ENCODE measurements at places on chromosomes 11 and 22.

DNA sequence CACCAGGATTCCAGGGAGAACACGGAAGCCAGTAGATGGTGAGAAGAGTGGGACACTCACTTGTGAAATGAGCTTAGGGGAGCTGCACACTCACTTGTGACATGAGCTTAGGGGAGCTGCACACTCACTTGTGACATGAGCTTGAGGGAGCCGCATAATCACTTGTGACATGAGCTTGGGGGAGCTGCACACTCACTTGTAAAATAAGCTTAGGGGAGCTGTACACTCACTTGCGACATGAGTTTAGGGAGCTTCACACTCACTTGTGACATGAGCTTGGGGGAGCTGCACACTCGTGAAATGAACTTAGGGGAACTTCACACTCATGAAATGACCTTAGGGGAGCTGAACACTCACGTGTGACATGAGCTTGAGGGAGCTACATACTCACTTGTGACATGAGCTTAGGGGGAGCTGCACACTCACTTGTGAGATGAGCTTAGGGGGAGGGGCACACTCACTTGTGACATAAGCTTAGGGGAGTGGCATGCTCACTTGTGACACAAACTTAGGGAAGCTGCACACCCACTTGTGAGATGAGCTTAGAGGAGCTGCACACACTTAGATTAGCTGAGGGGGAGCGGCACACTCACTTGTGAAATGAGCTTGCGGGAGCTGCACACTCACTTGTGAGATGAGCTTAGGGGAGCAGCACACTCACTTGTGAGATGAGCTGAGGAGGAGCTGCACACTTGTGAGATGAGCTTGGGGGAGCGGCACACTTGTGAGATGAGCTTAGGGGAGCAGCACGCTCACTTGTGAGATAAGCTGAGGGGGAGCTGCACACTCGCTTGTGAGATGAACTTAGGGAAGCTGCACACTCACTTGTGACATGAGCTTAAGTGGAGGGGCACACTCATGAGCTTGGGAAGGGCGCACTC is 59.0 kb downstream of the NCAPD3 start:
- DNase-seq: no peak

GRCh38 chr11:5665746-5666401 is 19.0 kb downstream of the TRIM5 start:
- no peak for DNase-seq

- no peak for DNase-seq
Measured at GRCh38 chr11:64681171-64681570, 41.8 kb downstream of the NRXN2 start.

DNA sequence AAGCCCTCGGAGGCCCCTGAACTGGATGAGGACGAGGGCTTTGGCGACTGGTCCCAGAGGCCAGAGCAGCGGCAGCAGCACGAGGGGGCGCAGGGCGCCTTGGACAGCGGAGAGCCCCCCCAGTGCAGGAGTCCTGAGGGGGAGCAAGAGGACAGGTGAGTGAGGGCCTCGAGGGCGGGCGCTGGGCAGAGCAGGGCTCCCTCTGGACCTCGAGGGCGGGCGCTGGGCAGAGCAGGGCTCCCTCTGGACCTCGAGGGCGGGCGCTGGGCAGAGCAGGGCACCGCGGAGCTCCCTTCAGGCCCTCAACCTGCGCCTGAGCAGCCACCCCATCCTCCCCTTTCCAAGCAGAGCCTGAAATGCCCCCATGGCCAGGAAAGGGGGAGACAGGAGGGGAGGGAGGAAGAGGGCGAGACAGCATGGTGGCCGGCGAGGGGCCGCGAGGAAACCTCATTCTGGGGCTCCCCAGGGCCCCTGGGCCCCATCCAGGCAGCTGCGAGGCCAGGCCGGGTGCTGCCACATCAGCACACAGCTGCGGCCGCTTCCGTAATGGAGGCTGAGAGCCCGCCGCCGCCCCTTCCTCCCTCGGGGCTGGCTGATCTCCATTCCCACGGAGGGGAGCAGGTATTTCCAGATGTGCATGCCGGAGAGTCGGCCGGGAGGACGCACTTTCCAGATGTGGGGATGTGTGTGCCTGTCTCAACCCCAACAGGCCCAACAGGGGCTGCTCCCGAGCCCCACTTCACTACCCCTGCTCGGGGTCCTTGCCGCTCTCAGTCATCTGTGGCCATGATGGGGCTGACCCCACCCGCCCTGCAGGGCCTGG is 10.0 kb downstream of the PRR33 start:
- peak; percentile 78 for DNase-seq

DNA sequence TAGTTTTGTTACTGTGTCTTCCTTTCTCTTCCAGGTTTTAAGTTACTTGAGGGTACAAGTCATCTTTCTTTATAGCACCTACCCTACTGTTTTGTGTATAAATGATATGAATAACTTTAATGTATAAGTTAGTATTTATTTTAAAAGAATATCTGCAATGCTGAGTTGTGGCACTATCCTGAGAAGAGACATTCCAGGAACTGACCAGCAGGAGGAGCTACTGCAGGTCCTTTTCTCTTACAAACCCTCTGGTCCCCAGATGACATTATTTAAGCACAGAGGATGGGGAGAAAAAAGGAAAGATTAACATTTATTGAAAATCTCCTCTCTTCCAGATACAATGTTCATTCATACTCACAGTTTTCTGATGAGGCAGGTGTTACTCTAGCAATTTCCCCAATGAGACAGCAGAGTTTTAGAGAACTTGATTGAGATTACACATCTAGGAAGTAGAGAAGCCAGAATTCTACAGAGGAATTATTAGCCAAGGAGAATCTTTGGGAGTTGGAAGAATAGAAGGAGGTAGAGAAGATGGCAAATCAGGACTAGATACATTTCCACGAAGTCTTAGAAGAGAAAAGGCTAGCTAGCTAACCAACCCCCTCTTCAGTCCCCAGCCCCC is 541.2 kb upstream of the API5 start:
- DNase-seq: peak; percentile 71

DNA sequence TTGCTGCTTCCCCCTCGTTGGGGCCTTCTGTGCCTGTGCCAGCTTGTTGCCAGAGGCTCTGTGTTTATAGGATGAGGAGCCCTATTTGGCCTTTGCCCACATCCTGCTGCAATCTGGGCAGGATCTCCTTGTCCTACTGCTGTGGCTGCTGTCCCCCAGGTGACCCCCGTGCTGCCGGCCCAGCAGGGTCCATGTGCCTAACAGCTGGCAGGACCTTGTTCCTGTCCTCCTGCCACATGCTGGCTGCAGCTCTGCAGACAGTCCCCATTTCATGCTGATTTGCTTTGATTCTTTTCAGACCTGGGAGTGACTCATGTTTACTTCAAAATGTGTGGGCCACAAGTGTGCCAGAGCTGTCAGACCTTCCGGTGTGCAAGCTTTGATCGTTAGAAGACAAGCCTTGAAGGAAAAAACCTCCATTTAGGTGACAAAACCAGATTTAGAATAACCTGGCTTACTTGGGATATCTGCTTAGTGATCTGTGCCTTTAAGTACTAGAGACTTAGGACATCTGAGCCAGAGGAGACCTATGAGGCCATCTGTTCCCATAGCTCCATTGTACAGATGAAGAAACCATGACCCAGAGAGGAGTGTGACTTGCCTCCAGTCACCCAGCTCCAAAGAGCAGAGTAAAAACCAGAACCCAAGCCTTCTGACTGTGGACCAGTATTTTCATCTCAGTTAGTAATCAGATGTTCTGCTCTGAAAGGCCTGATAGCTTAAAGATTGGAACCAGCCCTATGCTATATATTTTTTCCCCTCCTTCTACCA is 11.1 kb downstream of the NAV2 start:
- DNase-seq: peak; percentile 46

GRCh38 chr11:86335131-86335767 is 33.2 kb downstream of the HIKESHI start:
- no peak for DNase-seq

DNA sequence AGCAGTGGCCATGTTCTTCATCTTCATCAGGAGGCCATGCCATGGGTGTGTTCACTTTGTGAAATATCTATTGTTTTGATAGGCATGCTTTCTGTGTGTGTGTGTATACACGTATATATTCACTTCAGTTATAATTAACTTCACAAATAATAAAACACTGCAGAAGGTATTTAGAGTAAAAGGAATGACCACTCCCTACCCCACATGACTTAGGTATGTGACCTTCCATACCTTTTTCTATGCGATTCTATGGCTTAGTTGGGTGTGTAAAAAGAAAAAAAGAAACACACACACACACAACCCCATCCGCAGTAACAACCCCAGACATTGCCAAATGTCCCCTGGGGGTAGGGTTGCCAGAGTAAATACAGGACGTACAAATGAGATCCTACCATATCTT is 72.0 kb downstream of the CYTH4 start:
- DNase-seq: no peak

- DNase-seq: peak; percentile 83
Measured at GRCh38 chr22:43862074-43862881, at the start of gene SULT4A1. Gene SULT4A1 (minus strand): TSS chr22:43862513. CDS start chr22:43862382, 131 bp downstream.

GRCh38 chr22:33163815-33164214 is 105.6 kb upstream of the SYN3 start:
- DNase-seq: no peak

DNA sequence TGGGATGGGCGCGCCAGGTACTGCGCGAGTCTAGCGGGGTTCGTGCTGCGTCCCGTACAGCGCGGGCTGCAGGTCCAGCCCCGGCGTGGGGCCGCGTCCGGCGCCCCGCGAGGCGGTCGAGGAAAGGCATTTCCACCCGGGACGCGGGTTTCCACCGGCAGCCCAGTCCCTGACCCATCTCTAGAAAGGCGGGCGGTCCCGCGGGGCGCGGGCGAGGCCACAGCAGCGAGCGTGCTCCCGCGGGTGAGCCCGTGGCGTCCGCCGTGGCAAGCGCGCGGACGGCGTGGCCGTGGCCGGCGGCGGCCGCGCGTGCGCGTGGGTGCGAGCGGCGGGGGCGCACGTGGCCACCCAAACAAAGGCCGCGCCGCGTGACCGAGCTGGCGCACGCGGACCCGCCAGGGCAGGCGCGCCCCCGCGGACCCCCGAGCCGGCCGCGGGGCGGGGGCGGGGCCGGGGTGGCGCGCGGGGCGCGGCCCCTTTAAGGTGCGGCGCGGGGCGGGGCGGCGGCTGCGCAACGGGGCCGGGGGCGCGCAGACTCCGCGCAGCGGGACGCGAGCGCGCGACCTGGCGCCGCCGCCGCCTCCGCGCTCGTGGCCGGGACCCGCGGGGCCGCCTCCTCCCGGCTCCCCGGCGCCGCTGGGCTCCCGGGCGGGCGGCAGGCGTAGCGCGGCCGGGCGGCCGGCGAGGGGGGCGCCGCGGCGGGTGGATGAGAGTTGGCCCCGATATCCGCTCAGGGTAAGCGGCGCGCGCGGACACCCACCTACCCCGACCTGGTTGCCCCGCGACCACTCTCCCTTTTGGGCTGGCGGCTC is 39.3 kb upstream of the CELSR1 start:
- DNase-seq: peak; percentile 80

GRCh38 chr11:6650980-6651379 is 4.6 kb downstream of the DCHS1 start:
- no peak for DNase-seq

DNA sequence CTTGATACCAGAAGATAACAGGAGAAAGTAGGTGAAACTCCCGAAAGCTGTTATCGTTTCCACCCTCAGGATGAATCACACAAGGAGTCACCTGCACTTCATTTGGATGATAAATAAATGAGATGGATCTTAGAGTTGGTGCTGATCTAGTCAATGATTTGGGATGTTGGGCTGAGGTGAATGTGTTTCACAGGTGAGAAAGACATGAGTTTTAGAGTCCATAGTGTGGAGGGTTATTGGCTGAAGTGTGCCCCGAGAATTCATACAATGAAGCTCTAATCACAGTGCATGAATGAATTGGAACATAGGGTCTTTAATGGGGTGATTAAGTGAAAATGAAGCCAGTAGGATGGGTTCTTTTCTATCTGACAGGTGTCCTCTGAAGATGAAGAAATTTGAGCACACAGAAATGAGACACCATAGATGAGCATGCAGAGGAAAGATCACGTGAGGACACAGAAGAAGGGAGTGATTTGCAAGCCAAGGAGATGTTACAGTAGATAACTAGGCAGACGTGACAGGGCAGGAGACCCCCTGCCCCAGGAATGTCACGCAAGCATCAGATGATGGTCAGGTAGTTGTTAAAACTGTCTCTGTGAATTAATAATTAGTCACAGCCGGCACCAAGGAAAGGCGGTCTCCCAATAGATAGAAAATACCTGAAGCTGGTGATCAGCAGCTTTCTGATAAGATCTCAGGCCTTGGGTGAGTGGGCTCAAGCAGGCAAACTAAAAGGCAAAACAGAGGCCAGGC is 60.3 kb upstream of the IGLL5 start:
- DNase-seq: no peak

- no peak for DNase-seq
Measured at GRCh38 chr11:47864901-47865300, 16.8 kb upstream of the NUP160 start.

- no peak for DNase-seq
Measured at GRCh38 chr22:44522526-44523170, 24.6 kb upstream of the RTL6 start.

- DNase-seq: no peak
Measured at GRCh38 chr11:115715251-115715770, 211.1 kb upstream of the CADM1 start.

- no peak for DNase-seq
Measured at GRCh38 chr11:40183073-40184064, 1276.1 kb downstream of the LRRC4C start.

DNA sequence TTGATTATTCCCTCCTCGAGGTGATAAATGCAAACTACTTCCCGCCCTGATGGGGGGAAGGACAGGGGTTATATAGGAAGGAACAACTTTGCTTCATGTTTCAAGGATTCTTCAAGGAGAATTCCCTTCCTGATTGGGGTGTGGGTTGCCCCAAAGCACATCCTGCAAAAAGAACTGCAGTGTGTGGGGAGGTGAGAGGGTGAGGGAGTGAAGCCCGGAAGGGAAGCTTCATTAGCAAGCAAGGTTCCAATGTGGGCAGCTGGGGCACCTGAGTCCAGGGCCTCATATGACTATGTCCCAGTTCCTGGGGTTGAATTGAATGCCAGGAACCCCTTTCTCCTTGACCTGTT is 326.0 kb downstream of the MN1 start:
- DNase-seq: no peak

GRCh38 chr11:19892387-19892786 is 179.8 kb downstream of the NAV2 start:
- no peak for DNase-seq

- no peak for DNase-seq
Measured at GRCh38 chr11:65211293-65212105, 29.8 kb downstream of the CAPN1 start.

DNA sequence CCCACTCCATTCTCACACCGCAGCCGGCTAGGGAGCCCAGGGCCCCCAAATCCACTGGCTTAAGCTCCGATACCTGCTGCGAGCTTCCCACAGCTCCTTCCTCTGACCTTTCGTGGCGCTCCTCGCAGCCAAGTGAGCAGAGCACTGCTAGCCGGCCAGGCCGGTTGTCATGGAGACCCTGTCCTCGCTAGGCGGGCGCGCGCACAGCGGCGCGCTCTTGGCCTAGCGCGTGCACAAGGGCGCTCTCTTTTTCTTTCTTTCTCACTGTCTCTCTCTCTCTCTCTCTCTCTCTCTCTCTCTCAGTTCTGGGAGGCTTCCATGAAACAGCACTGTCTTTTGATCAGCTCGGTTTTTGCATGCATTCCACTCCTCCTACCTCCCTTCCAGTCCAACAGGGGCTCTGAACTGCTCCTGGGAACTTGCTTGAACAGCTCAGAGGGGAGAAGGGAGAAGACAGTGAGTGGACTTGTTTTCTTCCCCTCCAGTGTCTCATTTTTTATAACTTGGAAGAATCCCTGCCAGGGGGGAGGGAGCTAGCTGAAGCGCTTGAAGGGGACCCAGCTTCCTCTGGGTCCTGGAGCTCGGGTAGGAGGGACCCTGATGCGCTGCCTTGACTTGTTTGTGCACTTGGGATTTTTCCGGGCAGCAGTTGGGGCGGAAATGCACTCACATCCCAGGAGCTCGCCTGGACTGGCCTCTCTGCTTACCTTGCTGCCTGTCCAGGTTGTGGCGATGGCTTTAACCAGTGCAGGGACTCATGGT is 100.3 kb upstream of the AKIP1 start:
- DNase-seq: peak; percentile 94

Measured in eye (tissue), 1 donor.